Breast epithelium (tissue), 4 donors: ENCODE measurements at places on chromosomes 6 and 20. TPM values are rescaled to one million over a fixed set of nuclear protein-coding genes. Genes with fewer than 3 reads are reported as not detected.

- no peak for DNase-seq
Measured at GRCh38 chr6:114595591-114595990, 252.8 kb upstream of the HS3ST5 start.

- DNase-seq = peak; percentile 17
Measured at GRCh38 chr20:25272223-25273000, 24.5 kb downstream of the PYGB start.

GRCh38 chr6:92587525-92587924 lies 831.8 kb downstream of the EPHA7 start:
- DNase-seq = no peak

GRCh38 chr20:47220161-47220582 lies 136.3 kb downstream of the ZMYND8 start:
- DNase-seq = no peak

DNA sequence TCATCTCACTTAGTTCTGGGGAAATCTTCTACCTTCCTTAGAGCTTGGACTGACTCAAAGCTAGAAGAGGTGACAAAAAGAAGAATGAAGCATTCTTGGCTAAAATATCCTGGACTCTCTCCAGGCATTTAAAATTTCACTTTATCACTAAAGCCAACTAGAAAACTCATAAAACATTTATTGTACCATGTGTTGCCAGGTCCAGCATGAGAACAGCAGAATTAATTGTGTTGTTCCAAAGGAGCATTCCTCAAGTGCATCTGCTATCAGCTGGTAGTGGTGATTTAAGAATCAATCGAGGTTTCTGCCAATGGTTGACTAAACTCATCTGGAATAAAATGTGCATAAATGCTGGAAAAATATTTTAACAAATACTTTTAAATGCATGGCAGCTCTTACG lies 147.3 kb upstream of the SSTR4 start:
- DNase-seq = no peak

DNA sequence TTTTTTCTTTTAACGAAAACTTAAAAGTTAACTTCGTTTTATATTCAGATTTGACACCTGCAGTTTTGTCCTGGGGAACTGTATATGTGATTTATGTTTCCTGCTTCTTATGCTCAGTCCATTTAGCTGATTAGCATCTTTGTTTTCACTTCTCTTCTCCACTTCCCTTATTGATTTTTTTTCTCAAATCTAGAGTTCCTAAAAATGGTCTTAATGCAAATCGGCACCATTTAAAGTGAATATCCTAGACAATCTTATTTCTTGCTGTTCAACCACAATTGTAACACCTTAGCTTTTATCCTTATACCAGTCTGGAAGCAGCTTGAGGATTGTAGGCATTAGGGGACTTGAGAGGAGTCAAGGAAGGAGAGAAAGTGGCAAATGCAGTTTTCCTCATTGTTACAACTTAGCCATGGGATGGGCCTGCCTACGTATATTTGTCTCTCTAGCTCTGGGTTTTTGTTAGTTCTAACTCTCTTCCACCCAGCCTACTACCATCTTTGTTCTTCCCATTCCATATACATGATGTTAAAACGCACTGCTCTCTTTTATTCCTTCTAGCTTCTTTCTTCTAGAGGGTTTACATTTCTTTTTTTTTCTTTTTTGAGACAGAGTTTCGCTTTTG lies 8.5 kb downstream of the QRSL1 start:
- no peak for DNase-seq

DNA sequence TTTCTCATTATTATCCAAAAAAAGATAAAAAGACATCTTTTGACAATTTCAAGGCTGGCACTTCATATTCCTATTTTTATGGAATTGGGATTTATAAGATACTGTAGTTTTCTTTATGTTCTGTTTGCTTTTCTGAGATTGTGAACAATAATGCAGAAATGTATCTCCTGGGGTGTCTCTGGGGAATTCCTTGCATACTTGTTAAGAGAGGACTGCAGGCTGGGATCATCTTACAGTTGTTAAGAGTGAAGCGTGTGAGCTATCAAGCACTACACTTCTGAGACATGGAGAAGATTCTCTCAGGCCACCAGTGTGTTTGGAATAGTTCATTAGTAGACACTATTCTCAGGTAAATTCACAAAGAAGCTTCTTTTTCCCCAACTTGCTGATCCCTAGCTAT lies 963.3 kb upstream of the GJE1 start:
- no peak for DNase-seq

DNA sequence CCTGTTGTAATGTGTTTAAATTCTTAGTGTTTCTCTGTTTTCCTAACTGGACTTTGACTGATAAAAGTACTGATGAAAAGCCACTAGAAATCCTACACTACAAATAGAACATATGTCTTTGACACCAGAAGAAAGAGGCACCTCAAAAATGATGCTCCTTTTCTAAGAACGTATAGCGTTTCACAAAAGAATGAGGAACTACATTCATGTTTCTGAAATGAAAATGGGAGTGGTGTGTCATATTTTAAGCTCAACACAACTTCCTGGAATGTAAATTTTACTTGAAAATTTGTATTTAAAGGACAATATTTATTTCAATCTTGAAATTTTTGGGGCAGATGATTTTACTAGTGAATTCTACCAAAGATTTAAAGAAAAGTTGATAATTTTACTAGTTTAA lies 35.3 kb downstream of the KIAA0408 start:
- DNase-seq = no peak

Gene NOX3
- not detected for total RNA-seq

Gene TNF
- 0.33 TPM for total RNA-seq

Gene ULBP1
- 0.29 TPM for total RNA-seq

Gene PRSS35
- not detected for total RNA-seq
